ENCODE measurements at places on chromosomes 5 and 9. TPM values are rescaled to one million over a fixed set of nuclear protein-coding genes. Genes with fewer than 3 reads are reported as not detected.

The GDA gene
- 1.3 TPM for total RNA-seq

DNA sequence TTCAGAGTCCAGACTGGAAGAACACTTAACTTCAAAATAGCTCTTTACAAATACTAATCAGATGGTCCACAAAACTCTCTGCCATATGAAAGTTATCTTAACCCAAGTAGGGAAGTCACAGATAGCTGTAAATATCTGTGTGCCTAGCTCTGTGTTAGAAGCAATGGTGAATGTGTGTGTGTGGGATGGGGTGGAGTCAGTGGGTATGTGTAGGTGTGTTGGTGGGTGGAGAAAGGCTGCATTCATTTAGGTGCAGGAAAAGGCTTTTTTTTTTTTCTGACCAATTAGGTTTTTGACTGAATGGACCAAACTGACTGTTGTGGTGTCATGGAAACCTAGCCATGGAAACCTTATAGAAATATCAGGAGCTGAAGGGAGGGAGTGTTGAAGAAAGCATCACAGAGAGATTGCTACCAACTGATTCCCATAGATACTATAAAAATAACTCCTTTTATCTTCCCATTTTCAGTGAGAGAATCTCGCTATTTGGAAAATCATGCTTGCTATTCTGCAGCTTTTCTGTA is 156.2 kb upstream of the NR3C1 start:
- DNase-seq = no peak

DNA sequence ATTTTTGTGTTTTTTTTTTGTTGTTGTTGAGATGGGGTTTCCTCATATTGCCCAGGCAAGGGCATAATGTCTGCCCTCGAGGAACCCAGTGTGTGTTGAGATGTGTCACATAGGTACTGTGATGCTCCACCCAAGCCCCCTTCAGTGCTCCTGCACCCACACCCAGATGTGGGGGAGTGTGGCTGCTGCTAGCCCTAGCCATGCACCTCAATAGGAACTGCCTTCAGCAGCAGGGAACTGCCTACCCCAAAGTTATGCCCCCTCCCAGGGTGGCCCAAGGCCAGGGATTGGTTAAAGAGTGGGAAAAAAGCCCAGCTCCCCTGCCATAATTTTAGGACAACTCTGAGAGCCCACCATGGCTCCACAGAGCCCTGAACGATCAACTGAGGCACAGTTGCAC is 33.3 kb upstream of the EPB41L4B start:
- DNase-seq = no peak

DNA sequence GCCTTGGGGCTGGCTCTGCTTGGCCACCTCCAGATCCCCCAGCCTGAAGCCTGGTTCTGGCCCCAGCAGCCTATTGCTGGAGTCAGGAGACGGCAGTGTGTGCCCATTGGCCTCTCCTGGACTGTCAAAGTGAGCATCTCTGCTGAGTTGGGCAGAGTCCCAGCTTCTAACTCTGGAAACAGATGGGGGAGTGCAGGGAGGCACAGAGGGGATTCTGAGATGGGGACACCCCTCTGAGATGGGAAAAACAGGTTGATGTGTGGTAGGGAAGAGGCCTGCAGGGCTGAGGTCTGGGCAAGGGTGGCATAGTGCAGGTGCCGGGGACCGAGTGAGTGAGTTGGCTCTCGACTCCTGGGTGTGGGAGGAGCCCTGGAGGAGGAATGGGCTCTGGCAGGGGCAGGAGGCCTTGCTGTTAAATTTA is 27.5 kb downstream of the PHF2 start:
- no peak for DNase-seq

GRCh38 chr9:72817413-72817812 is 135.4 kb downstream of the ALDH1A1 start:
- no peak for DNase-seq

DNA sequence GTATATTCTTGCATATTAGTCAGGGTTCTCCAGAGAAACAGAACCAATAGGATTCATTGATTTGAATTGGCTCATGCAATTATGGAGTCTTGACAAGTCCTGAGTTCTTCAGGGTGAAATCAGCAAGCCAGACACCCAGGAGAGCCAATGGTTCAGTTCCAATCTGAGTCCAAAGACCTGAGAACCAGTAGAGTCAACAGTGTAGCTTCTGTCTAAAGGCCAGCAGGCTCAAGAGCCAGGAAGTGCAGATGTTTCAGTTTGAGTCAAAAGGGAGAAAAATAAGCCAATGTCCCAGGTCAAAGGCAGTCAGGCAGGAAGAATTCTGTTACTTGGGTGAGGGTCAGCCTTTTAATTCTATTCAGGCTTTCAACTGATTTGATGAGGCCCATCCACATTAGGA is 37.8 kb upstream of the ANKRD34B start:
- DNase-seq = no peak

DNA sequence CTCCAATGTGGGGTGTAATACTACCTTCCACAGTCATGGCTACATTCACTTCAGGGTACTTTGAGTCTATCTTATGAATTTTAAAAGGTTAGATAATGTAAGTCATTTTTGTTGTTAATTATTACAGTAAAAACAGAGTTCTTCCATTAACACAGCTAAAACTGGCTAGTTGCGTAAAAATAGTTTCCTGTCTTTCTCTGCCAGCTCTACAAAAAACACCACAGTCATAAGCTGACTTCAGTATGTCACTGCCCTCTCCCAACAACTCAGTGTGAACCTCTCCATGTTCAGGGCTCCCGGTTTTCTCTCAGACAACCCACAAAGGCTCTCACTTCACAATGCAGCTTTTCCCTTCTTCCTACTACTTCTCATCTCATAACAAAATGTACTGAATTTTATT is 84.8 kb upstream of the ITGA1 start:
- no peak for DNase-seq

The PCDHA4 gene
- 5.7 TPM for total RNA-seq

The PIP5KL1 gene
- total RNA-seq = 0.59 TPM

- DNase-seq = no peak
Measured at GRCh38 chr5:53191548-53192165, 82.1 kb upstream of the MOCS2 start.

GRCh38 chr5:133657036-133657435 is 44.7 kb upstream of the FSTL4 start:
- DNase-seq = no peak

DNA sequence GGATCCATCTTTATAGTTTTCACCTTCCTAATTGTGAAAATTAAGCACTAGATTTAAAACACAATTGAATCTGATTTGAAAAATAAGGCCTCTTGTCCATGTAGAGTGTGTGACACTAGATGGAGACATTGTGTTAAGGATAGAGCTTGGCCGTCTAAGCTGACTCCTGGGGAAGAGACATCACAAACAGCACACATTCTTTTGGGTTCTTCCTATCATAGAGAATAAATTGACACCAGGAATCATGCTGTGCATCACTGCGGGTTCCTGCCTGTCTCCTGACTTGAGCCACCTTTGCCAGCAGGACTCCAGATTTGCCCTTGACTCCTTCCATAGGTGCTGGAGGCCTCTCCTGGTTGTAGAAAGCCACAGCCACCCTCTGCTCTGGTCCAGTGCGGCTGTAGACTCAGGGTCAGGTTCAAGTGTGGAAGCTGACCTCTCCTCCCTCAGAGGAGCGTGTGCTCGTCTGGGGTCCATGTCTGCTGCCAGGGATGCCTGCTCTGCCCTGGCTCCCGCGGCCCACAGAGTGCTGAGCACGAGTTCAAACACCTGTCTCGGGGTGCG is 11.2 kb downstream of the ROPN1L start:
- no peak for DNase-seq

- DNase-seq = peak; percentile 37
Measured at GRCh38 chr9:87267251-87268070, 230.2 kb upstream of the DAPK1 start.

The CDC20B gene
- not detected for total RNA-seq

Measured in tibial nerve (tissue), 4 donors.